Diencephalon (tissue), 1 donor: ENCODE measurements at places on chromosomes 4 and X. TPM values are rescaled to one million over a fixed set of nuclear protein-coding genes. Genes with fewer than 3 reads are reported as not detected.

Gene EDA2R
- 1.2 TPM for total RNA-seq

Gene NAA11
- total RNA-seq, result not detected

Gene GPR119
- not detected for total RNA-seq

Gene UGT2A1
- not detected for total RNA-seq

Gene PGAM4
- total RNA-seq, result not detected
